ENCODE measurements at places on chromosomes 4 and X.

GRCh38 chrX:16629909-16630308 is 20.0 kb upstream of the S100G start:
- DNase-seq = no peak

DNA sequence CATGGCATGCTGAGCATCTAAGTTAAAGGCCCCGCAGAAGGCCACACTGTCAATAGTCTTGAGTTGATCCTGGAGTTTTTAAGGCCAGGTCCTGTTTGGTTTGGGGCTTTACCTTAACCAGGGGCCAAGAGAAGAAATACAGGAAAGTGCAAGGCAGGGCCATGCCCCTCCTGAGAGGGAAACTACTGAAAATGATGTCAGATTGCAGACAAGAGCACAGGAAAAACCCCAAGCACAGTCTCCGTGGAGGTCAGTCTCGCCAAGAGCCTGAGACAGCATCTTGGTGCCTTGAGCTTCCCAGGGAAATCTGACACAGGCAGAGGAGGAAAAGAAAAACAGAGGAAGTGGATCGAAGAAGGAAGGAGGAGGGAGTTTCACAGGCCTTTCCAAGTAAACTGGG is 32.2 kb upstream of the GATB start:
- DNase-seq = no peak

DNA sequence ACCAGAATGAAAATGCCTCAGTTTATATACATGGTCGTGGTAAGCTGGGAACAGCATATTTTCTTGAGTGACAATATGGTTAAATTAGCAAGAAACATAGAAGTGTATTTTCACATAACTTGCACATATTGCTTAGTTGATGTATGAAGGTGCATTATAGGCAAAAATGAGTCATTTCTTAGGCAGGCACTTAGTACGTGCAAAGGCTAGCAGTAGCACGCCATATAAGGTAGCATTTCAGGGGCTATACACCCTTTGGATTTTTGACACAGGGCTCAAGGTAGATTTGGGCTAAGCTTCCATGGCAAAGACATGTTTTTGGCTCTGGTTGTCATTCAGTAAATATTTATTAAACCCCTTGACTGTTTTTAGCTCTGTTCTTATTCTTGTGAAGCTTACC is 33.1 kb downstream of the PCDH7 start:
- DNase-seq = no peak

DNA sequence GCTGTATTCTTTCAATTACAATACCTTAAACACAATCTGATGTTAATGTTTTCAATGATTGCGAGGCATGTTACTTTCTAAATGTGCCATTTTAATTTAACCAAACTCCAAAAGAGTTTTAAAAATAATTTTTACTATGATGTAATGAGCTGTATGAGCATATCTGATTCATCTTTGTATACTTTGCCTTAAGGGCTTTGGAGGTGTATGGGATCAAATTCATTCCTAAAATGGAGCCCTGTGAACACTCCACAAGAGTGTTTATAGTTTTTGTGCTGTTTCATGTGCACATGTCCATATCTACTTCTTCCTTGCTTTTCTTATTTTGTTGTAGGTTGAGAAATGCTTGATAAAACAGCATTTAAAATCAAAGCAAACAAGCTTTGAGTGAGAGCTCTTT is 82.4 kb downstream of the ATP10D start:
- DNase-seq = no peak

DNA sequence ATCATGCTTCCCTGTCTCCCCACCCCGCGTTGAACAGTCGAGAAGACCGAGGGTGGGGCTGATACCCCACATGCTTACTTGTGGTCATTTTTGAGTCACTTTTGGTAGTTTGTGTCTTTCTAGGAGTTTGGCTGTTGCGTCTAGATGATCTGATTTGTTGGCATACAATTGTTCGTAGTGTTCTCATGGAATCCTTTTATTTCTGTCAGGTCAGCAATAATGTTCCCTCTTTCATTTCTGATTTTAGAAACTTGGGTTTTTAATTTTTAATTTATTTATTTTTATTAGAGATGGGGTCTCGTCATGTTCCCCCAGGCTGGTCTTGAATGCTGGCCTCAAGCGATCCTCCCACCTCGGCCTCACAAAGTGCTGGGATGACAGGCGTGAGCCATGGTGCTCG is 30.9 kb downstream of the SH3TC1 start:
- no peak for DNase-seq

- no peak for DNase-seq
Measured at GRCh38 chr4:173522160-173522950, 7.7 kb downstream of the HAND2 start.

DNA sequence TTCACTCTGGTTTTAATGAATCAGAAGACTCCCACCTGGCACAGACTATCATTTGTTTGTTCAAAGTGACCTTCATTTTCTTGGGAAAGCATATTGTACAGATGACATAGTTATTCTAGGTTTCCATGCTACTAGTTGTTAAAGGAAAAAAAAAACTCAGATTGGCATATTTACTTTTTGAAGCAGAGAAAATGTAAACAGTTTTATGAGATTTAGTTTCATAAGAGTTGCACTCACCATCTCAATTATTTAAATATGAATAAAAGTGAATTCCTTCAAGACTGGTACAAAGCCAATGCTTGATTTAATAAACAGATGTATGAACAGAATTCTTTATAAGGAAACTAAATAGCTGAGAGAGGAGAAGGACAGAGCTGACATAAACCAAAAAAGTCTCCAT is 280.3 kb upstream of the UGT8 start:
- no peak for DNase-seq

- DNase-seq = no peak
Measured at GRCh38 chrX:72080150-72080549, 51.6 kb downstream of the RTL5 start.

DNA sequence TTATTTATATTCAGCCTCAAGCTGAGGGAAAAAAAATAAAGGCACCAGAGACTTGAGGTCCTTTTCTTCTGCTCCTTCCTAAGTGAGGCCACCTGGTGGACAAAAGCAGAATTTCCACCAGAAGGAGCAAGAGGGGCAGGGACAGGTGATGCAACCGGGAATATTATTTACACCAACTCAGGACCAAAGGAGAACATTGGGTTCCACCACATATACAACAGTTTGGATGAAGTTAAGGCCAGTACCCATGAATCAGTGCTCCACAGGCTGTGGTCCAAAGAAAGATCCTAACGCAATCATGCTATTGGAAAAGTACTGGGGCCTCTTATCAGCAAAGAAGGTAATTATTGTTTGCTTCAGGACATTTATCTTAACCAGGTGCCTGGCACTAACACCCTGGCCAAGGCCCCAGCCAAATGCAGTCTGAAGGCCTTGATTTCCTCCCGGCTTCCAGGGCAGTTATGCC is 57.4 kb downstream of the TSC22D3 start:
- no peak for DNase-seq

DNA sequence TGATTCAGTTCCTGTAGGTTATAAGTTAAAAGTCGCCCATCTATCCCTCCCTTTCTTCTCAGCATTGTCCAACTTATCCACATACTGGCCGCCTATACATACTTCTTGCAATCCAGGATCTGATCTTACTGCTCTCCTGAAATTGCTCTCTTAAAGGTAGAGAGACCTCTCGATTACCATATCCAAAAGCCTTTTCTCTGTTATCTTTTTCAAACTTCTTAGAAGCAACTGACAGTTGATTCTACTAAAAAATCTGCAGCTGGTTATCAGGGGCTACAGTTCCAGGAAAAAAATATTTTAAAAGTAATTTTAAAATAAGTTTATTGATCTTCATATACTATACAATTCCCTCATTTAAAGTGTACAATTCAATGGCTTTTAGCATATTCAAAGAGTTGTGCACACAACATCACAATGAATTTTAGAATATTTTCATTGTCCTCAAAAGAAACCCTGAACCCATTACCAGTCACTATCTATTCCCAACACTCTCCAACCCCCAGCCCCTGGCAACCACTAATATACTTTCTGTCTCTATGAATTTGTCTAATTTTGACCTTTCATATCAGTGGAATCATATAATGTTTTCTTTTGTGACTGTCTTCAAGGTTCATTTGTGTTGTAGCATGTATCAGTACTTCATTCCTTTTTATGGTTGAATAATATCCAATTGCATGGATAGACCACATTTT is 102.0 kb downstream of the HDAC8 start:
- no peak for DNase-seq

DNA sequence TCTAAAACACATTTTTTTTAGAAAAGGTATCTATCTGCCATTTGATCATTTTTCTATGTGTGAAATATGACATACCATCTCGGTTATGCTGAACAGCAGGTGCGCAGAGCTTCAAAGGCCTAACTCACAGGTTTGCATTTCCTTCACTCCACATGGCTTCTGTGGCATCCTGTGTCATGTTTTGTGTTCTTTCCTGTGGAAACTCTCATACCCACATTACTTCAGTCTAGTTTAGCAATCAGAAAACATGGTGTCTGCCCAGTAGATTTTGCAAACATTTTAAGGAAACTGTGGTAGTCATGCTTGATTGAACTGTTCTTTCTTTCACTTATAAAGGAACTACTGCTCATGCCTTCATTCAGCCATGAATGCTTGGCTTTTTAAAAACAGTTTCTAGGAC is 11.3 kb upstream of the ARAP2 start:
- DNase-seq = no peak

DNA sequence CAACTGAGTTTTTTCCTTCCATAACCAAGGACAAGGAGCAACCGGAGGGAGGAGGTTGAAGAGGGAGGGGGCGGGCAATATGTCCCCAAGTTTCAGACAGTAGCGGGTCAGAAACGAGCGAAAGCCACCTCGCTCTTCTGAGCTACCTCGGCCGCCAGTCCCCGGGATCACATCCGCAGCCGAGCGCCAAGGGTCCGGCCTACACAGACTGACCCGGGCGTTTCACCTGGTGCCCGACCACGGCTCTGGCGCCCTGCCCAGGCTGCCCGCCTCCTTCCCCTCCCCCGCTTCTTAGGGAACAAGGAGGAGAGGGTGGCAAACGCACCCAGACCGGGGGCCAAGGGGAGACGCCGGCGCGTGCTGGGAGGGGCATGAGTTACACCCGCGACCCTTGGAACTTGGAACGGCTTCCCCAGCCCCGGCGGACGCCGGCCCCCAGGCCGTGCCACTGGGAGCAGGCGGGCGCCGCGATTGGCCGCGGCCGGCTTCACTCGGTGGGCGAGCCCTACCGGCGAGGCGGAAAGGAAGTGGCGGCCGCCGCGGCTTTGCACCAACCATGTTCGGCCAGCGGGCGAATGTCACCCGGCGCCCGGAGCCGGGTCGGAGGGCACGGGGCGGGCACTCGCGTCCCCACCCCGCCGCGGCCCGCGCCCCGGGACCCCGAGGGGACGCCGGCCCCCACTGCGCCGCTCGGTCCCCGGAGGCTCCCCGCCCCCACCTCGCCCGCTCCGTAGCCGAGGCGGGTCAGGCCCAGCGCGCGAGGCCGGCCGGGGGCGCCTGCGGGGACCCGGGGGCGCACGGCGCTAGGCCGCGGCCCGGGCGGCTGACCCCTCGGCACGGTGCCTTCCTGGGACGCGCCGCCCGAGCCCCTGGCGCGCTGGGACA is 1.5 kb downstream of the IRF2 start:
- no peak for DNase-seq

DNA sequence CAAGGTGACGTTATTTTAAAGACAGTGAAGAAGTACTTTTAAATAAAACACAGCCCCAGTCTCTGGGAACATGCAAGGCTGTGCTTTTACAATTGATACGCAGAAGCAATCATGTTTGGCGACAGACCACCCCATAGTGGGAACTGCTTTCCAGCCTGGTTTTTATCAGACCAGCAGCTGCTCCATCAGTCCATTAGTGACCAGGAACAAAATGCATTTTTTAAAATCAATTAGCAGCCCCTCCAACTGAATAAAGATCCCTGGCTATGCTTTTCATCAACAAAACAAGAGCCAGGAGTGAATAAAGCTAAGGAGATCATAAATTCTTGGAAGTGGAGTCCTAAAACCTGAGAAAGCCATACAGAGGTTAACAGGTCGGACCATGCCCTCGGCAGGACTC is 153.0 kb upstream of the TENM3 start:
- peak; percentile 18 for DNase-seq

GRCh38 chrX:74593593-74593992 is 20.8 kb downstream of the RLIM start:
- no peak for DNase-seq

DNA sequence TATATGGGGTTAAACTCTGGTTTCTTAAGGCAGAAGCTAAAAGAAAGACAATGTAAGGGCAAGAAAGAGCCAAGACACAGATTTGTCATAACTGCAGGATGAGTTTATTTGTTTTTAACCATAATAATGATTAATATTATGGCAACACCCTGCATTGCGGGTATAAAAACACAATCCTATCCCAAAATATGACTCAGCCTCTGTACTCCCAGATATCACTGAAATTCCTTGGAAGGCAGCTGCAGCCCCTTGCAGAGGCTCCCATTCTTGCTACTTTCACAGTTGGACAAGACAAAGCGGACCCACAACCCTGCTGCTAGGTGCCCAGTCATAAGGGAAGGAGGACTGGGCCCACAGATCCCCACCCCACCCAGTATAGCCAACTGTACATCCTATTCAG is 20.4 kb upstream of the FGF16 start:
- no peak for DNase-seq

DNA sequence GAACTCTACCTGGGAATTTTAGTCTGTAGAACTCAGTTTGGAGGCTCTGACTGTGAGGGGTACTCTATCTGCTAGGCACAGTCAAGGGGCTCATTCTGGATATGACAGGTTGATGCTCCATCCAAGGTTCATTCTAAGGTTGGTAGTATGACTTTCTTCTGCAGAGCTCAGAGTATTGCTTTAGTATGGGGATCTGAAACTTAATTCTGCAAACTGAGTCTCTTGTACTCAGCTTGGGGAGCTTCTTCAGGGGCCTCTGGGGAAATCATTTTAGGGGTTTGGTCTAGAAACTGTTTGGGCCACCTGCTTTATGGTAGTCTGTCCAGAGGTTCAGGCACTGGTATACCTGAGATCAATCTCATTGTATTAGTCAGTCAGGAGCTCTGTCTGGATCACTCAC is 9.7 kb upstream of the TSR2 start:
- no peak for DNase-seq

DNA sequence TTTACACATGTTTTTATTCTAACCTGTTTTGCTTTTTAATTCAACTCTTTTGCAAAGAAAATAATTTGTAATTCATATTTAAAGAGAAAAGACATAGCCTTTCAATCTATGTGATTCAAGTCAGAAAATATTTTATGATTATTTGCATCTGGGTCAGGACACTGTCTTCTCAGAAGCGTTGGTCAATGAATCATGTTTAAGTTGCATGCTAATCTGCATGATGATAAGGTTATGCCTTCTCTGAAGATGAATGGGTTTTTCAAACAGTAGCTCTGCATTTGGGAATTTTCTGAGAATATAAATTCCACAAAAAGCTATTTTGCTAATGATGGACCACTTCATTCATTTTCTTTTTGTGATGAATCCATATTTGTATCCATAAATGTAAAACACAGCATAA is 282.5 kb downstream of the TMA16 start:
- DNase-seq = no peak
